ENCODE measurements at places on chromosomes 4 and X. TPM values are rescaled to one million over a fixed set of nuclear protein-coding genes. Genes with fewer than 3 reads are reported as not detected.

BEX3 gene
- total RNA-seq = 313 TPM

P2RY8 gene
- total RNA-seq = not detected

DUSP21 gene
- not detected for total RNA-seq

SPANXD gene
- total RNA-seq = not detected

XAGE1B gene
- not detected for total RNA-seq

CENPU gene
- 13.7 TPM for total RNA-seq

RAB9B gene
- total RNA-seq = 2.3 TPM

WDR45 gene
- total RNA-seq = 46.4 TPM
